ENCODE measurements at places on chromosomes 16 and 17. TPM values are rescaled to one million over a fixed set of nuclear protein-coding genes. Genes with fewer than 3 reads are reported as not detected.
A peak's percentile ranks its signal among the peaks of the same experiment; 100 is the strongest.

The PLLP gene
- total RNA-seq = 1.5 TPM

GRCh38 chr17:64736804-64737492 is 74.8 kb upstream of the SMURF2 start:
- peak; percentile 19 for DNase-seq

GRCh38 chr16:5874899-5875298 is 777.3 kb upstream of the EEF2KMT start:
- DNase-seq = no peak

- DNase-seq = no peak
Observed at GRCh38 chr16:54742436-54742835, 188.2 kb upstream of the IRX5 start.

The HAP1 gene
- total RNA-seq = 1.6 TPM

DNA sequence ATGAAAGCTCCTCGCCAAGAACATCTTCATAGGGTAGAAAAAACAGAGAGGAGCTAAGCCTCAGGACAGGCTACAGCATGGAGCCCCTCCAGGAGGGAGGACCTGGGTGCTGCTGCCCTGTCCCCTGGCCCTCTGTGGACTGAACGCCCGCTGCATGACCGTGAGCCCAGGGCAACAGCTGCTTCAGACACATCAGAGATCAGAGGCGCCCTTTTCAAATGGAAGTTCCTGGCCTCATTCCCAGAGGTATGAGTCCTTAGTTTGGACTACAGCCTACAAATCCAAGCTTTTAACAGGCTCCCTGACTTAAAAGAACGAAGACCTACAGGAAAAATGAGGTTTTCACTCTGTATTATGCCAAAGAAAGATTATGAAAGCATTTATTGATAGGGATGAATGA is 48.5 kb downstream of the ZNF18 start:
- DNase-seq = no peak

The ARMC7 gene
- 10.5 TPM for total RNA-seq

The CTRB2 gene
- total RNA-seq = not detected

GRCh38 chr17:60356940-60357339 is 35.0 kb downstream of the USP32 start:
- DNase-seq = no peak

DNA sequence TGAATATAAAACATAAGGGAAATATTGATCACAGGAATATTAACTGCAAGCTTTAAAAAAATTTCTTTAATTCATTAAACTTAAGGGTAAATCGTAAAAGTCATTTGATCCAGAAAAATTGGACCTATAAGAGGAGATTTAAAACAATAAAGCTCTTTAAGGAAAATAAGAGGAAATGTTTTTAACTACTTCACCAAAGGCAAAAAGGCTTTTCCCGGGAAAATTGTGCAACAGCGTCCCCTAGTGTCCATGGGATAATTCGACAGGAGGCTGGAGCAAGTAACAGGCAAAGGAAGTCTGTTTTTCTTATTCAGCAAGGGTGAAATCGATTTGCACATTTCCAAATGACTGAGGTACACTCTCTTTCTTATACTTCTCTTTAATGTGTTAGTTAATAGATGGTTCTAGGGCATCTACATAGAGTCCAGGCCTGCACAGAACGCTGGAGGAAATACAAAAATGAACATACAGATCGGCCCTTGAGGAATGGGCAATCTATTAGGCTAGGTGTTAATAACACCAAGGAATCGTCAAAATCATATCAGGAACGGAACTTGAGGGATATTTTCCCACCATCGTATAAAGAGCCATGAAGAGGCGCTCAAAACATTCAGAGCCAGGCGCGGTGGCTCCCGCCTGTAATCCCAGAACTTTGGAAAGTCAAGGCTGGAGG is 61.4 kb downstream of the ZNF18 start:
- peak; percentile 22 for DNase-seq

The CDC27 gene
- total RNA-seq = 59.3 TPM

GRCh38 chr16:75085556-75085955 is 31.0 kb downstream of the LDHD start:
- DNase-seq = no peak

DNA sequence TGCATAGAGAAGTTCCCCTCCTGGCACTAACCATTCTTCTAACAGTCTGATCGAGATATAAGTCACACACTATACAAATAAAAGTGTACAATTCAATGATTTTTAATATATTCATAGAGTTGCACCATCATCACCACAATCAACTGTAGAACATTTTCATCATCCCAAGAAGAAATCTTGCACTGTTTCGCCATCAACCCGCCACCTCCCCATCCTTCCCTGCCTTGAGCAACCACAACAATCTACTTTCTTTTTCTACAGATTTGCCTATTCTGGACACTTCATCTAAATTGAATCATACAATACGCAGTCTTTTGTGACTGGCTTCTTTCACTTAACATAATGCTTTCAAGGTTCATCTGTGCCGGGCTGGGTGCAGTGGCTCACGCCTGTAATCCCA is 33.0 kb upstream of the GUCY2D start:
- no peak for DNase-seq

DNA sequence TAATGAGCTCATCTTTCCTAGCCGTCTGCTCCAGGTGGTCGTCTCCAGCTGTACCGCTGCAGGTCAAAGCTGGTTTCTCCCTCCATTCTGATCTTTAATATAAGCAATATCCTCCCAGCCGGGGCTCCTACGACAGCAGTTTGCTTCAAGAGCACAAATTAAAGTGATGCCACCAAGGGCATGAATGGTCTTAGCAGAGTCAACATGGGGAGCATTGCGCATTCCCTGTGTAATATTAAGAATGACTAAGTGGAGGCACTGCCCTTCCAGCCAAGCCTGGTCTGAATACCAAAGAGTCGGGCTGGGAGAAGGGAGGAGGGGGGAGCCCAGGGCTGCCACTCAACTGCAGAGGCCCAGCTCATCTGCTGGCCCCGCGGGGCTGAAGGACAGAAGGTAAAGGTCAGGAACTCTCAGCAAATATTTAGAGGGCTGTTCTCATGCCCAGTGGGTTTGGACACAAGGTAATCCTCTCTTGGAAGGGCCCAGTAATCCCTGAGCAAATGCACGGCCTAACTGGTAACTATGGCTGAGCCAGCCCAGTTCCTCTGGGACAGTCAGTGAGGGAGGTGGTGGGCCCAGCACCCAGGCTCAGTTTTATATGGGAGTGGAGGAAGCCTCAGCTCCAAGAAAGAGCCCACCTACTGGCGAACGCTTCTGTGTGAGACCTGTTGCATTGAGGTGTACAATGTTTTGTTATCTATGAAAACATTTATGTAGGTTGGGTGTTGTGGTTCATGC is 121.2 kb downstream of the IRX3 start:
- DNase-seq = no peak

DNA sequence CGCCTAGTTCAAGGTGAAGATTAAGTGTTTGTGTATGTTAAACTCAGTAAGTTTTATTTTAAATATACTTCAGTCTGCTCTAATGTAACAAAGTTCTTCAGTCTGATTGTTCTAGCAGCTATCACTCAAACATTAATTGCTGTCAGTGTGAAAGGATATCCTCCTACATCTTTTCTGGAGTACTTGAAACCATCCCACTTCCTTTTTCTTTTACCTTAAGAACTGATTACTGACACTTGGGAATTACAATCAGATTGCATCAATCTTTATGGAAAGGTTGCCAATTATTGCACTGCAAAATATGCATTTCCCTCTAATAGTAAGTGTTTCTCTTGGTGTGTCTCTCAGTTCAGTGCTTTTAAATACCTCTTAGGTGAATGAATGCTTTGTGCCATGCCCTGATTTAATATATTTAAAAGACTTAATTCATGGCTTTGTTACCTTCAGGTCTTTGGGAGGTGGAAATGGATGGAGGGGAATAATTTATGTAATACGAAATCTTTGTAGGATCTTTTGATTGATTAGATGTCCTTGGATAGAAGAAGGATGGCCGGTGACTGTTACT is 16.6 kb downstream of the MRTFB start:
- no peak for DNase-seq

GRCh38 chr17:46756861-46757260 is 61.6 kb downstream of the WNT3 start:
- no peak for DNase-seq

GRCh38 chr17:4833941-4834680 is 971 bp downstream of the MINK1 start:
- peak; percentile 34 for DNase-seq

DNA sequence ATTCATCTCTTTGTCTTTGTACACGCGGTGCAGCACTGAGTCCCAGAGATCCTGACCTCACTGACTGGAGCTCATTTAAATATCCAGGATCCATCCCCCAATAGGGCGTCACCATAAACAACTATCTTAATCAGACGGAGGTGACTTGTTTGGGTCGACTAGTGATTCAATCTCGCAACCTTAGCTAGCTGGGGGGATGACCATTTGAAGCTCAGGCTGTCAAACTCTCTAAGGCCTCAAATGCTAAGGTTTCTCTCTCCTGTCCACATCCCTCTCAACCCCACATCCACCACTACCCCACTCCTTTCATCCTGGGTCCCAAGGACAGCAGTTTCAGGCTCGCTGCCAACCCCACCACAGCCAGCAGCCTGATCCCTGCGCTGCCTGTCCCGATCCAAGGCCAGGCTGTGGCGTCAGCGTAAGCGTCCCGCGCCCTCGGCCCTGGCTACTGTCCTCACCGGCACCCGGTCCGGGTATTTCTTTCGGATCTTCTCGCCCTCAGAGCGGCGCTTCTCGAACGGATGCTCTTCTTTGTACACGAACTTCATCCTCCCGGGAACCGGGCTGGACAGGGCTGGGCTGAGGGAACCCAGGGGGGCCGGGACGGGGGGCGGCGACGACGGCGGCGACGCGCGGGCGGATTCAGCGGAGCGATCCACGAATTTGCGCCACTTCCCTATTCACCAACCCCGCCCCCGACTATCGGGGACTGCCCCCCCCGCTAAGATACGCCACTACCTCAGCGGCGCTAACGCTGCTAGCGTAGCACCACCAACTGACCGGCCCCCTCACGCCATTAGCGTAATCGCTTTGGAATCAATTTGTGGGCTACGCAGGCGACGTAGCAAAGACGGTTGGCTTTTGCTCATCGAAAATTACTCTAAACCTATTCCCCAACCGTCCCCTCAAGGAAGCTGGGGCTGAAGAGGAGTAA is at the start of gene GABARAP:
Gene GABARAP (minus strand): TSS at position 667 of the 934 bp plus-strand sequence. CDS start 119 bp downstream, at position 548.
- peak; percentile 97 for DNase-seq

DNA sequence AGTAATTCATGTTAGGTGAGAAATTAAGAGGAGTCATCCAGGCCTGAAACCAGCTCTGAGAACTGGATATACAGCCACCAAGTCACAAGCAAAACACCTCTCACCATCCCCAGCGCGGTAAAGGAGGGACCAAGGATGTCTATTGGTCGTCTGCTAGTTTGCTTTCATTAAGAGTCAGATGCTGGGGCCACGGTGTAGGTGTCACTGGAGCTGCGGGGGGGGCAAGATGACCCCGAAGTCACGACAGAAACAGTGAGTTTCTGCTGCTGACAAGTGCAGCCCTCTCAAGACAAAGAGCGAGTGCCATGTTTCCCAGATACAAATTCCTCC is 790 bp downstream of the NCBP3 start:
- DNase-seq = peak; percentile 42

- no peak for DNase-seq
Observed at GRCh38 chr16:66369055-66369592, 2.6 kb downstream of the CDH5 start.

The KRTAP9-8 gene
- total RNA-seq = not detected

DNA sequence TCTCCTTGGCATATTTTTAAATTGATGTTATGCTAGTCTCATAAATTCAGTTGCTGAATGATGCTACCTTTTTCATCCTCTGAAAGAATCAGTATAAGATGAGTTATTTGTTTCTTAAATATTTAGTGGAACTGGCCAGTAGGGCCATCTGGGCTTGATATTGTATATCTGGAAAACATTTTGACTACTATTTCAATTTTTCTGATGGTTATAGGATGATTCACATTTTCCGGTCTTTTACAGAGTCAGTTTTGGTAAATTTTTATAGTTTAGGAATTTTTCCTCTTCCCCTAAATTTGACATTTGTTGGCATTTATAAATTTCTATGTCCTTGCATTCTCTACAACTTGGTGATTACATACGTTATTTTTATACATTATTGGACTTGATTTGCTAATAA is 296.3 kb upstream of the AXIN2 start:
- DNase-seq = no peak

DNA sequence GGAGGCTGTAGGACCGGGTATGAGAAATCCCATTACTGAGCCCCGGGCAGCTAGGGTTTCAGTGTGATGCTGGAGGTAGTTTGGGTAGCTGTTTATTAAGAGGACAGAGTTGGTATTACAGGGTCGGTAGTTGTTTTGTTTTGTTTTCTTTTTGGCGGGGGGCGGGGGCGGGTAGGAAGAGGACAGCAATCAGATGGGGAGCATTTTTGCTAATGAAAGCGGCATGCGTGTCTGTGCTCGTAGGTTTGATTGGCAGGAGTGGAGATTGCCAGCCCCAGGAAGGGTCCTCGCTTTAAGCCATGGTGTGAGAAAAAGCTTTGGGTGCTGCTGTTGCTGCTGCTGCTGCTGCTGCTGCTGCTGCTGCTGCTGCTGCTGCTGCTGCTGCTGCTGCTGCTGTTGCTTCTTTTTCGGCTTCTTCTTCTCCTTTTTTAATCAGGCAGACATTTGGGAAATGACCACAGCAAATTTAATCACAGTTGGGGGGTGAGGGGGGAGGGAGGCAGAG is 498.5 kb upstream of the ZFHX3 start:
- no peak for DNase-seq

- no peak for DNase-seq
Observed at GRCh38 chr17:61352781-61353491, 46.7 kb upstream of the TBX2 start.

DNA sequence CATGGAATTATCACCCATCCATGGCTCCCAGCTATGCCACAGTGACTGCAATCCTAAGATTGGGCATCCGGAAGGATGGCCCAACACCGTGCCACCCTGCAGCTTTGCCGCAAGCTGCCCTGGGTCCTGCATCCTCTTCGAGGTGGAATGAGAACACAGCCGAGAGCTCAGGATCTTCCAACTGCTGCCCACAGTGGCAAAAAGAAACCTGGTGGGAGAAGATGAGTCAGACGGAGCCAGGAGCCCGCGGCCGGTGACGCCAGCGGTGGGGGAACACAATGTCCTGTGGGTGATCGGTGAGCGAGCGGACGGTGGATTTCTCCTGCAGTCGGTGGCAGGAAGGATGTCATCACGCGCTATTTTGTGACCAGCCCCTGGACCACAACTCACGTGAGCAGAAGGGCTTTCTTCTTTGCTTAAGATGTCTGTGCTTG is 20.1 kb downstream of the CD7 start:
- DNase-seq = peak; percentile 84

- DNase-seq = peak; percentile 71
Observed at GRCh38 chr17:19239544-19239943, 2.4 kb downstream of the EPN2 start.

The YBX2 gene
- total RNA-seq = 20.9 TPM

DNA sequence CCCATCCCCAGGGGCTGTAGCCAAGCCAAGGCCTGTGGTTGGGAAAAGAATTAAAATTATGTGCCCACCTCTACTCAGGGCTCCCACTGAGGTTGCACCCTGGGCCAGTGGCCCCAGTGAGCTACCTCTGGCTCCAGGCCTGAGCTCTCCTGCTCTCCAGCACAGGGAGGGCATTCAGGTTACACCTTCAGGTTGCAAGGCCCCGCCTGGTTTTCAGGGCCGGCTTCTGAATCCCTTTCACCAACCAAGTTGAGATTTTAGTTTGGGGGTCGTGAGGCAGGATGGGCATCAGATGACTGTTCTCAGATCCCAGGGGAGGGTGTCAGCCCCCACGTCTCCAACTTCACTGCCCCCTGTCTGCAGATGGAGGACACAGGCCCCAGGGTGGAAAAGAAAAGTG is 8.0 kb upstream of the KATNB1 start:
- no peak for DNase-seq

The AOC3 gene
- total RNA-seq = 0.78 TPM

The SLC9A5 gene
- 4.8 TPM for total RNA-seq

- no peak for DNase-seq
Observed at GRCh38 chr16:2745116-2745890, 7.1 kb upstream of the SRRM2 start.

GRCh38 chr17:48544349-48545021 is 424 bp downstream of the HOXB2 start:
- no peak for DNase-seq

Data from G401 (cell line).